Sigmoid colon (tissue), 7 donors: ENCODE measurements at places on chromosomes 7 and 10. TPM values are rescaled to one million over a fixed set of nuclear protein-coding genes. Genes with fewer than 3 reads are reported as not detected.

The RTKN2 gene
- not detected for total RNA-seq

The ELN gene
- total RNA-seq: 33.2 TPM

The MSMB gene
- not detected for total RNA-seq

The SEPTIN7 gene
- total RNA-seq: 330 TPM

The CALHM1 gene
- not detected for total RNA-seq

The ANK3 gene
- total RNA-seq: 86.7 TPM

- no peak for DNase-seq
Measured at GRCh38 chr10:17882557-17882956, 69.2 kb upstream of the SLC39A12 start.

GRCh38 chr10:787933-788651 is 98.6 kb upstream of the DIP2C start:
- DNase-seq: peak; percentile 62

GRCh38 chr7:1152492-1152891 is 7.5 kb downstream of the ZFAND2A start:
- no peak for DNase-seq

DNA sequence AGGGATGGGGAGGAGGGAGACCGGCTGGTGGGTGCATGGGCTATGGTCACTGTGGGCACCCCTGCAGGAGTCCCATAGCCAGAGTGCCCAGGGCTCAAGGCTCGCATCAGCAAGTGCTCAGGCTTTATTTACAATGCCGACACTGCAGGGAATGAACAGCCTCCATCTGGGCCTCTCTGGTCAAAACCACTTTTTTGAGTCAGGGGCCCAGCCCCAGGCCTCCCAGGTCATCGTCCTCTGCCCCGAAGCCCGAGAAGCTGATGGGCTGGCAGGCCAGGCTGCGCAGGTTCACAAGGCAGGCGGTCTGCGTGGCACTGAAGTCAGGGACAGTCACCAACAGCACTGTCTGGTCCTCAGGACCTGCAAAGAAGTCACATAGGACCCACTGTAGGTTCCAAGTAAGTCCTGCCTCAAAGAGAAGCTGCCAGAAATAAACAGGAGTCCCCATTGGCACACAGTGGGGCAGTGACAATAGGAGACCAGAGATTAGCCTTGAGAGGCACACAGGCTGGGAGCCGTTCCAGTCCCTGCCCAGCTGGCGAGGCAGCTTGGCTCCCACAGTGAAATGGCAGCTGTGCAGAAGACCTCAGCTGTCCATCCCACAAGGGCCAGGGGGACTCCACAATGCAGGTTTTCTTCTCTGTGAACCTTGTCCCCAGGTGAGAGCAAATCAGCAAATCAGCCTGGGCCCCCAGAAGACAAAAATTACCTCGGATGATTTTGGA is 8.6 kb downstream of the POLD2 start:
- no peak for DNase-seq

GRCh38 chr10:12639996-12640944 is 290.9 kb downstream of the CAMK1D start:
- no peak for DNase-seq

GRCh38 chr7:120274899-120275298 is 1.9 kb downstream of the KCND2 start:
- DNase-seq: no peak

DNA sequence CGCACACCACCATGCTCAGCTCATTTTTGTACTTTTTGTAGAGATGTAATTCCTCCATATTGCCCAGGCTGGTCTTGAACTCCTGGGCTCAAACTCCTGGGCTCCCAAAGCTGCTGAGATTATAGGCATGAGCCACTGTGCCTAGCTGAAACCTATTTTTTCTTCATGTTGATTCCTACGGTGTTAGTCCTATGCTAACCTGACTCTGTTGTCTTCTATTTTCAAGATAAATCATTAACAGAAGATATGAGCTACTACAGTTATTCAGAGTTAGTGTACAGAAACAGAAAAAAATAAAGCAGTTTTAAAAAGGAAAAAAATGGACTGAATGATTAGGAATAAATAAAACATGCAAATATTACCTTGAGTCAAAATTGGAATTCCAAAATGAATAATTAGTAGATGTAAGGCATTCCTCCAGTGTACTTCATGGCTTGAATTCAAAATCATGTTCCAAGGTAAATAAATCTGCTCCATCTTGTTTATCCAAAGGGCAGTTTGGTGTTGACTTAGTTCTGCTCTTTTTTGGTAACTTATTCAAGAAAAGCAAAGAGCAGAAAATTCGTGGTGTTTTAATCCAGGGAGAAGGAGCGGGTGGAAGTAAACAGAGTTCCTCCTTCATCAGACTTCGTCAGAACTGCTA is 185.8 kb downstream of the CACNB2 start:
- DNase-seq: no peak

DNA sequence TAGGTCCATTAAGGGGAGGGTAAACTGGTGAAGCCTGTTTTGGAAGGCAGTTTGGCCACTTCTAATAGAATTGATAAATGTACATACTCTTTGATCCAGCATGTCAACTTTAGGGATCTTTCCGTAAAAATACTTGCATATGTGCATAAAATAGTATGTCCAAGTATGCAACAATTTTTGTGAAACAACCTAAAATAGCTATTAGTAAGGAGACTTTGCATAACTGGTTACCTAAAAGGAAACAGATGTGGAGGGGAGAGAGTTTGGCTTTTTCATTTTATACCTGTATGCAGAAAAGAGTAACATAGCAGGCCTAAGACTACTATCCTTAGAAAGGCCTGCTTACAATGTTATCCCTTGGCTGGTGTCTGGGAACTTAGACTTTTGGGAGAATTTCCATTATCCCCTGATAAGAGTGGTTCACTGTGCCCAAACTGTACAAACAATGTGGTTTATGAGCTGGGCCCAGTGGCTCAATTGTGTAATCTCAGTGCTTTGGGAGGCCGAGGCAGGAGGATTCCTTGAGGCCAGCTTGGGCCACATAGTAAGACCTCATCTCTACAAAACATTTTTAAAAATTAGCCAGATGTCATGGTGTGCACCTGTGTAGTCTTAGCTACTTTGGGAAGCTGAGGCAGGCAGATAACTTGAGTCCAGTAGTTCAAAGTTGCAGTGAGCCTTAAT is 21.3 kb downstream of the PTPN12 start:
- DNase-seq: no peak

DNA sequence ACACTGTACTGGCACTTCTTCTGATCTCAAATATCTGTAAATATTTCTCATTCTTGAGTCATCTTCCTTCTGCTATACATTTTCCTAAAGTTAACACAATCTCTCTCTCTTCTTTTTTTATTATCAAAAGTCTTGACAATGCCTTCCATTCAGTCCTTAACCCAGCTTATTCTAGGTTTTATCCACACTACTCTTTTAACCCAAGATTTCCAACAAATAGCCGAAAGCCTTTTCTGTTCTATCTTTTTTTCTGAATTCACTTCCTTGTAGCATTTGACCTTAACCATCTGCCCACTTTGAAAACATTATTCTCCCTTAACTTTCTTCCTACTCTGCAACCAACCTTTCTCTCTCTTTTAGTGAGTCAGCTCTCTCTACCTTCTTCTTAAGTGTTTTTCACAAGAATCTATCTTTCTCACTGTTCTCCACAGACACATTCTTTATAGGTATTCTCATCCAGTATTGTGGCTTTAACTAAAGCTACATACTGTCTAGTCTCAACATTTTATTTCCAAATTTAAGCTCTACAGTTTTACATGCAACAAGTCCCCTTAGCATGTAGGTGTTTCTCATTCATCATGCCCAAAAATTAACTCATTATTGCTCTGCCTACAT is 915.6 kb downstream of the KCNMA1 start:
- DNase-seq: no peak

DNA sequence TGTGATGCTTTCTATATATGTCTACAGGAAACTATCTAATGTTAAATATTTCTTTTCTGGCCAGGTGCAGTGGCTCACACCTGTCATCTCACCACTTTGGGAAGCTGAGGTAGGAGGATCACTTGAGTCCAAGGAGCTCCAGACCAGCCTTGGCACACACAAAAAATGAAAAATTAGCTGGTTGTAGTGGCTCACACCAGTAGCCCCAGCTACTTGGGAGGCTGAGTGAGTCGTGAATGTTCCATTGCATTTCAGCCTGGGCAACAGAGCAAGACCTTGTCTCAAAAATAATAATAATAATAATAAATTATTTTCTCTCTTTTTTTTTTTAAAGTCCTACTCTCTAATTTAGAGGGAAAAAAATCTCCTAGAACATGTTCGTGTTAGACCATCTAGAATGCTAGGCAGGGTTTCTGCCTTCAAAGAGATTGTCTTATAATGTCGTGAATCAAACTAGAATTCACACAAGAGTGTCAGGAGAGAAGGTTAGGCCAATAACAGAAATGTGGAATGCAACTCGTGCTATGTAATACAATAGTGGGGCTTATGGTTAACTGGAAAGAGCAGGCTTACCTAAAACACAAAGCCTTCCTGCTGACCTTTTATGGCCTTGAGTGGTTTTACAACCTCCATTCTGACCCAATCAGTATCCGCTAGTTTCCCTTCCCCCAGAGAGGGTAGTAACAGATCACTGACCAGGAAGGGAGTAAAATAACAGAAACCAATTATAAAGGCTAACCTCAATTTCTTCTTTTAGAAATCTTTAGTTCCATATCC is 46.3 kb downstream of the MYOF start:
- DNase-seq: peak; percentile 61

- DNase-seq: no peak
Measured at GRCh38 chr7:150502519-150502918, 12.2 kb upstream of the GIMAP7 start.

- DNase-seq: no peak
Measured at GRCh38 chr7:93316730-93317129, 84.6 kb downstream of the VPS50 start.

DNA sequence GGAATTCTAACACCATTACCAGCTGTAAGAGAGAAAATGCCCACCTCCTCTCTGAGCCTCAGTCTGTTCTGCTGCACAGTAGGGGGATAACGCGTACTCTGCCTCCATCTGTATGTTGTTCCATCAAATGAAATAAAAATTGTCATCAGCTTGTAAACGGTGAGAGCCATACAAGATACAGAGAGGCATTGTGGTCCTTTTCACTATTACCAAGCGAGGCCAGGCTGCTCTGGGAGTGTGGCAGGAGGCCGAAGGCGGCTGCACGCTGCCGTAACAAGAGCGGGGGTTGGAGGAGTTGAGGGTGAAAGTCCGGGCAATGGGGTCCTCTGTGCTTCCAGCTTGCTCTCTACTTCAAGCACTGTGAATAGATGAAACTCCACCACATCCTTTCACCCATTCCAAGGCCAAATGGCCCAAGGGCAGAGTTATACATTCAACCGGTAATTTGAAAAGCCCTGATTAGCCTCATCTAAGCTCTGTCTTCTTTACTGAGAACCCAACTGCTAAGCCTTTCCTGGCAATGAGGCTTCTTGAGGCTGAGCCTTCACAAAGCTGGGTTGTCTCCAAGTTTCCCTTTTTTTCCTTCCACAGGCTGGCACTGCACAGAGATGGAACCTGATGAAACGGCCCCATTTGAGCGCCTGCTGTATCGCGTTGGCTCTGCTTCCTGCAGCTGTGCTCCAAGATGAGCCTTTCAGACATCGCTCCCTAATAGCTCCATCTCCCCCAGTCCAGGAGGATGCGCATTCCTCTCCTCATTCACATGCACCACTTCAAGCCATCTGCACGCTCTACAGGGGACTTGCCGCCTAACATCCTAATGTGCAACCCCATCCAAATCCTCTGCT is 47.2 kb downstream of the PYROXD2 start:
- DNase-seq: no peak

DNA sequence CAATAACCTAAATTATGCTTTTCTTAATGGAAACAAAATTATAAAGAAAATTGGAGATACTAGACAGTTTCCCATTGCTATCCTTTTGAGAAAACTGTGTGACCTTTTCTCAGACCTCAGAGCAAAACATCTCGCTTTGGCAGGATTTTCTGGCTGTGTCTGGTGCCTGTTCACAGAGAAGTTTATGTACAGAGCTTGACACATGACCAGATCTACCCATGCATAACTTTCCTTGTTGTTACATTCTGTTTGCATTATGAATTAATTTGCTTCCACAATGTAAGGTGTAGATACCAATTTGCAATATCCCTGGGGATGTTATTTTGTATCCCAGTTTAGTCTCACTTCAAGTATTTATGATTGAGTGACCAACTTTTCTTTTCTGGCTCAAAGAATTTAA is 565.0 kb downstream of the XPNPEP1 start:
- DNase-seq: no peak

DNA sequence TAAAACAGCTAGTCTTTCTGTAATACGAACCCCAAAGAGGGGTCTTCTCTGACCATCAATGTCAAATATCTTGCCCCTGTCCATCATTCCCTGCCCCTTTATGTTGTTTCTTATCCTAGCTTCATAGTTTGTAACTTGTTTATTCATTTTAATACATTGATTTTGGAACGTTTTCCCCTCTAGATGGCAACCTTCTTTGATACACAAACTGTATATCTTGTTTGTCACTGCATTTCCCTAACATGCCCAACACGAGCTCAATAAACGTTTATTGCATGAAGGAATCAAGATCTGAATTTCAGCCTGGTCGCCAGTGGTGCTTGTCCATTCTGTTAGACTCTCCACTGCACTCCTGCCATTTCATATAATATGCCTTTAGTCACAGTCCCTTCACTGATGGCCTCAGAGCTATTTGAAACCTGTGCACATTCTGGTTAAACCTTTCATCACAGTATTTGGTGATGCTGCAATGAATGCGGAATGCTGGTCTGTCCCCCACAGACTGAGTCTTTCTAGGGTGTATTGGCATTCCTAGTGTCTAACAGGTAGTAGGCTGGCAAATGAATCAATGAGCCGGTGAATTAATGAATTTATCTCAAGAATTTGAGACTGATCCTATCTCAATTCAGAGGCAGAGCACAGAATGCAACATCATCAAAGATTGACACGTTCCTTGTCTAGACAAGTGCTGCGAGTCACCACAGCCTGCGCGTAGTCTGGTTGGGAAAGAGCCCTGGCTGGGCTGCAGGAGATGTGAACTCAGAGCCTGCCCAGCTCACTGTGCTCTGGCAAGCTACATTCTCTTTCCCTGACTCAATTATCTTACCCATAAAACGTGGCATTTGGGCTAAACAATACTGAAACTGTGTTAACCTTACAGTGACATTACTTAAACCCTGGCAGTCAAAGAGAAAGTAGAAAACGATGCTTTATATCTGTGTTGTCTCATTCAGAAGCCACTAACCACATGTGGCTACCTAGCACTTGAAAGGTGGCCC is 55.2 kb upstream of the FRMD4A start:
- no peak for DNase-seq

GRCh38 chr7:126657599-126658358 is 595.0 kb downstream of the GRM8 start:
- no peak for DNase-seq

DNA sequence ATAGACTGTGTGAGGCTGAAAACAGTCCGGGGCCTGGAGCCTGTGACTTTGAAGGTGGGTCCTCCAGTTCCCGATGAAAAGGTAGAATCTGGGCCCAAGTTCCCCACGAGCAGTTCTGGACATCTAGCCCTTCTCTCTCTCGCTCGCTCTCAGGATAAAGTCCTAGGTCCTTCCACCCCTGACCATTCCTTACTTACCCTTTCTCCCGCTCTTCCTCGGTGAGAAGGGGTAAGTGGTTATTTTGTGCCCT is 713 bp downstream of the IMMP2L start:
- DNase-seq: no peak

GRCh38 chr10:107914450-107915214 is 750.1 kb upstream of the SORCS1 start:
- peak; percentile 58 for DNase-seq
